ENCODE measurements at places on chromosomes 1 and 21.
A peak's percentile ranks its signal among the peaks of the same experiment; 100 is the strongest.

DNA sequence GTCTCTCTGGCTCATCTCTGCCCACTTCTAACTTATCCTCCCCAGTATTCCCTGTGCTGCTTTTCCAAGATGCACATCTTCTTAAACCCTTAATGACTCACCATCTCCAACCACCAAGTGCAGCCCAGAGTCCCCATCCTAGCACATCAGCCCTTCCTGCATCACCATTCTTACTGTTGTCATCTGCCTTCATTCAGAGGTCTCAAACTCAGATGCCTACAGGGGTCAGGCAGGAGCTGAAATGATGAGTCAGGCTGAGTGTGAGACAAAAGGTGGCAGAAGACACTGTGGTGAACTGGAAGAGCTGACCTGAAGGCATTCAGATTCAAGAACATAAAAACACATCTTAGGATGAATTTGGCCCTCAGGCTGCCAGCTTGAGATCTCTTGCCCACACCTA is 34.6 kb downstream of the OLFML2B start:
- DNase-seq = no peak

GRCh38 chr1:235831148-235831547 is 35.6 kb downstream of the LYST start:
- DNase-seq = no peak

DNA sequence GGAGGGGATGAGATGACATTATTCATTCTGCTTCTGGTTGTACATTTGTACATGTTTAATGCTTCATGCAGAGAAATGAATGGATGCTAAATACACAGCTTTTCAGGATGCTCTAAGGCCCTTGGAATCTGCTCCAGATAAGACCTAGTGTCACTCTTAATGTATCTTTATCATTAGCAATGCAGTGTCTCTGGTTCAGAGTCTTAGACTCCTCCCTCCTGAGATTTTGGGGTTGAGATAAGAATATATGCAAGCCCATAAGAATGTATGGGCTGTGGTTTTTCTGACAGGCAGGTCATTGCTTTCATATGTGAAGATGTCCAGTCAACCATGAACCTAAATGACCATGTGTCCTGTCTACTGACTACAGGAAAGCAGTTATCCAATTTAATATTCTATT is 415.5 kb downstream of the RPS6KC1 start:
- no peak for DNase-seq

DNA sequence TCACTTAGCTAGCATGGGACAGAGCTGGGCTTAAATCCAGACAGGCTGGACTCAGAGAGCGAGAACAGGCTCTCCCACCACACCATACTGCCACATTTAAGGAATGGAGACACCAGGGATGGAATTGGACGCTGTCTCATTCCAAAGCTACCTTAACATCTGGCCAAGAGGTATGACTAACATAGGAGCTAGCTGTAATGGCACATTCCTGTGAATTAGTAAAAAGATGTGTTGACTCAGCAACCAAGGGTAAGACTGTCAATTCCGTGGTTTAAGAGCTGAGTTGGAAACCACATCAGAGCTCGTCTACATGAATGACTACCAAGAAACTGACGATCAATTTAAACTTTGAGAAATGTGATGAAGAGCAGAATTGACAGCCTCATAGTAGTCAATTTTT is 8.3 kb upstream of the TNFRSF9 start:
- DNase-seq = no peak

DNA sequence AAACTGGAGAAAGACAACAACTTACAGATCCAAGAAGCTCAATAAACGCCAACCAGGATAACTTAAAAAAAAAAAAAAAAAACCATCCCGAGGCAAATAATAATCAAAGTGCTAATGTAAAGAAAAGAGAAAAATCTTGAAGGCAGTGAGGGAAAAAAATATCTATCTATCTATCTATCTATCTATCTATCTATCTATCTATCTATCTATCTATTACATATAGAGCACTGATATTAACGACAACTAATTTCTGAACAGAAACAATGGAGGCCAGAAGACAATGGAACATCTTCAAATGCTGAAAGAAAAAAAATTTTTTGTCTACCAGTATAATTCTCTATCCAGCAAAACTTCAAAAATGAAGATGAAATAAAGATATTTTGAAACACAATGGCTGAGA is 18.0 kb downstream of the PACC1 start:
- no peak for DNase-seq

GRCh38 chr1:200238311-200238710 is 171.5 kb downstream of the ZNF281 start:
- no peak for DNase-seq

GRCh38 chr1:216902669-216903381 is 179.6 kb upstream of the ESRRG start:
- no peak for DNase-seq

GRCh38 chr1:109191377-109191776 is 22.3 kb upstream of the SARS1 start:
- DNase-seq = no peak

DNA sequence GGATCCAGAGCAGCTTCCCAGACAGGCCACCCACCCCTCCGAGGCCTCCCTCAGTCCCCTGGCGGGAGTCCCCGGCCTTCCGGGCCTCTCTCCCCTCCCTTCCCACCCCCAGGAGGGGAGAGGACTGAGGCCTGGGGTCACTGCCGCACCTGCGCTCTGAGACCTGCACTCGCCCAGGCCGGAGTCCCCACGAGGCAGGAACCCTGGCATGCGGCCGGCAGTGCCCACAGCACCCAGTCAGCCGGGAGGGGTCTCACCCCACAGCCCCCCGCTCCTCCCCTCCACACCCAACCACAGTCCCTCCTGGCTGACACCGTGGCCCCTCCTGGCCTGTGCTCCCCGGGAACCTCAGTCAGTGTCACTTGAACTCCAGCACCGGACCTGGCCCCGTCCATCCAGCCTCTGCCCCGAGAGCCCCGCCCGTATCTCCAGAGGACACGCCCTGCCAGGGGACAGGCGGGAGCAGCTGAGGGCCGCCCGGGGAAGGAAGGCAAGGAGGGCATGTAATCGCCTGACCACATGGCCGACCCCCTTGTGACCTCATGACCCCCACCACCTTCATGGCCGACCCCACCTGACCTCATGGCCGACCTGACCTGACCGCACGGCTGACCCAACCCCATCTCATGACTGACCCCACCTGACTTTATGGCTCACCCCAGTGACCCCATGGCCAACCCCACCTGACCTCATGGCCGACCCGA is 28.7 kb upstream of the TTLL10 start:
- DNase-seq = no peak

GRCh38 chr1:28309702-28310101 is 19.1 kb upstream of the MED18 start:
- peak; percentile 46 for DNase-seq

- no peak for DNase-seq
Observed at GRCh38 chr1:2587071-2587859, 688 bp downstream of the PRXL2B start.

DNA sequence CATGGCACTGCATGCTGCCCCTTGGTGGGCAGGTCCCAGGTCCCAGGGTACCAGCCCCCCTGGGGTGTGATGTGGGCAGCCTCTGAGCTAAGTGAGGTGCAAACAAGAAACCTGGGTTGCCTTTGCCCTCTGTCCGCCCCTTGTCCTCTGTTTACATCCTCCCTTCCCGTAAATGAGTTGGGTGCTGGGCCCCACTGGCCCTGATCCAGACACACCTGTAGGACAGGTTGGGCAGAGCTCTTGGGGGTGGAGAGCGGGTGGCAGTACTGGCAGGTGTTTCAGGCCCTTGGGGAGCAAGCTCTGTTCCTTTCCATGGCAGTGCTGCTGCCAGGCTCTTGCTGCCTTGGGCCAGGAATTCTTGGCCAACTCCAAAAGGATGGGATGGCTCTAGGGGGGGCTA is 35.8 kb downstream of the ELF3 start:
- no peak for DNase-seq

DNA sequence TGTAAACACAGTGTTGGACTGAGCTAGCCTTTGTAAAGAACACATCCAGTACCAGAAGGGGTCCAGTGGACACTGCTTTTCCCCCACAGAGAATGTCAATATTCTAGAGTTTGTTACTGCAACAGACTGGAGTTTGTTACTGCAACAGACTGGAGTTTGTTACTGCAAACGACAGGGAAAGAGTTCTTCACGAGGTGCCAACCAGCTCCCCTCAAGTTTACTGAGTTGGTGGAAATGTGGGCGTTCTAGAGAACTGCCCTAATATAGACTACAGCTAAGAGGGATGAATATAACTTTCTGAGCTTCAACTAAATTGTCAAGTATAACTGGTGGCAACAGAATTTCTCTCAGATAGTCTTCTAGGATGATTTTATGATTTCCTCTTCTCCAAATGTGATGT is 73.8 kb upstream of the NEK2 start:
- no peak for DNase-seq

- no peak for DNase-seq
Observed at GRCh38 chr1:177922209-177922608, 47.6 kb downstream of the SEC16B start.

- DNase-seq = no peak
Observed at GRCh38 chr1:225468270-225469020, 40.6 kb upstream of the LBR start.

Data from NCI-H524 treated with DMSO at 0.1 percent for 48 hours (cell line).